Activated CD4-positive, alpha-beta T cell treated with anti-CD3 and anti-CD28 coated beads for 1 hour (primary cell): ENCODE measurements at places on chromosomes 4 and X.
A peak's percentile ranks its signal among the peaks of the same experiment; 100 is the strongest.

GRCh38 chr4:98793658-98794057, 135.2 kb upstream of the TSPAN5 start:
- no peak for DNase-seq

- DNase-seq = peak; percentile 49
Observed at GRCh38 chr4:102625232-102625930, 124.2 kb downstream of the NFKB1 start.

DNA sequence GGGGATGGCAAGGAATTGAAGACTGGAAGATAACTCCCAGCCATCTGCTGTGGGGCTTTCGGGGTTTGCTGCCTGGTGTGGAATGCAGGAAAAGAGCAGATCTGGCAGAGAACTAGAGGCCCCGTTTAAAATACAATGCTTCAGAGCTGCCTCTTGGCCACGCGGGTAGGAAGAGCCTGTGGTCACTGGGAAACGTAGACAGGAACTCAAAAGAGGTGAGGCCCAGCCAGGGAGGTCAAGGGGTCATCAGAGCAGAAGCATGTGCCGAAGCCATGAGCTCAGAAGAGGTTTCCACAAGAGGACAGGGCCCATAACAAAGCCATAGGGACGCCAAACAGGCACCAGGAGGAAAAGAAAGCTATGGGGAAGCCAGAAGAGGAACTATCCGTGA, 14.5 kb upstream of the STS start:
- DNase-seq = no peak

- DNase-seq = no peak
Observed at GRCh38 chr4:10608501-10609219, 75.9 kb downstream of the CLNK start.

DNA sequence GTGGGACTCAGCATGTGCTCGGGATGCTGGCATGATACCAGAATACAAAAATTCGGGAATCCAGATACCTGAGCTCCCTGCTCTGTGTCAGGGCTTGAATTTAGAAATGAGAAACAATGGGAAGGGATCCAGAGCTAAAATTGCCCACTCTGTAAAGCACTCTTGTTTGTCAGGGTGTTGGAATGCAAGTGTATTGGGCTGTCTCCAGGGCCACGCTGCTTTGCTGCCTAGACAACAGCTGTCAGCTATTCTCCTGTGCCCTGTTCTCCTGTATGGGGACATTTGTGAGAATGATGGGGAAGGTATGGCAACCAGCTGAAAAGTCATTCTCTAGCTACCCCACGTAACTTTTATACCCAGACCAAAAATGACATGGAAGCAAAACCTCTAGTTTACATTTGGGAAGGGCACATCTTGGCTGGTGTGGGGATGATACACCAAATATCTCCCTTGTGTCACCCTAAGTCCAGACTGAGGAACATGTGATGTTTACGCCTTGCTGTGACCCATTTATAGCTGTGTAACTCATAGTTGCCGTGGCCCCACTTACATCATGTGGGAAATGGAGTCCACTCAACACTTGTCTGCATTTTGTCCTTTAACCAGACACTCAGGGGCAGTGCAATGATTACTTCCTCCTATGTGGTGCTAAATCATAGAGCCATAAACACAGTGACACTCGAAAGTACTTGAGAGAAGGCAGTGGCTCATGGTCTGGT, 46.6 kb downstream of the SMPX start:
- no peak for DNase-seq

DNA sequence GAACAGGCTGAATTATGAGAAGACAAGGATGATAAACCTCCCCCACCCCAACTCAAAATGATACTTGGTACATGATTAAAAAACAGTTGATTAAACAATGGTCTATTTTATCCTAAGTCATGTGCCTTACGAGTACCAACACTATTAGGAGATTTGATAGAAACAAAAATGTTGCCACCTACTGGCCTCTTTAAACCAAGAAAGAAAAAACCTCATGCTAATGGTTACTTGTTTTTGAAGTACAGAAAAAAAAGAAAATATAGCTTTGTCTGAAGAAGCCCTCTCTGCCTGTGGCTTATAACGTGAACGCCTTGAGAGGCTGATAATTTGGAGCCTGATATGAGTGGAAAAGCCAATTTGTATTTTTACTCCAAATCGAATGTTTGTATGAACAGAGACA, 538.2 kb downstream of the DMD start:
- DNase-seq = no peak

DNA sequence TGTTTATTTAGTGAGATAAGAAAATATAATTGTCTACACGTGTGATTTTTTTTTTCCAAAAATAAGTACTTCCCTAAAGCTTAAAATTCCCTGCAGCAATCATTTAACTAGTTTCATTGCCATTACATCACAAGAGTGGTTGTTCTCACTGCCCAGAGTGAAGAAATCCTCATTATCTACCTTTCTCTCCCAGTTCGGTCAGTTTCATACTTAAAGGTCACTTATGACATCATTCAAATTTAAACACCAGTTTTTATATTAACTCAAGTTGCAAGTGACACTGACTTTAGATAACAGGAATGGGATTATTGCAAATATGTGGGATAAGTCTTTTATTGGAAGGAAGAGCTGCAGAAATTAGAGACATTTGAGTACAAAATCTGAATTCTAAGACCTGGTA, 1699.8 kb upstream of the IGFBP7 start:
- DNase-seq = no peak

DNA sequence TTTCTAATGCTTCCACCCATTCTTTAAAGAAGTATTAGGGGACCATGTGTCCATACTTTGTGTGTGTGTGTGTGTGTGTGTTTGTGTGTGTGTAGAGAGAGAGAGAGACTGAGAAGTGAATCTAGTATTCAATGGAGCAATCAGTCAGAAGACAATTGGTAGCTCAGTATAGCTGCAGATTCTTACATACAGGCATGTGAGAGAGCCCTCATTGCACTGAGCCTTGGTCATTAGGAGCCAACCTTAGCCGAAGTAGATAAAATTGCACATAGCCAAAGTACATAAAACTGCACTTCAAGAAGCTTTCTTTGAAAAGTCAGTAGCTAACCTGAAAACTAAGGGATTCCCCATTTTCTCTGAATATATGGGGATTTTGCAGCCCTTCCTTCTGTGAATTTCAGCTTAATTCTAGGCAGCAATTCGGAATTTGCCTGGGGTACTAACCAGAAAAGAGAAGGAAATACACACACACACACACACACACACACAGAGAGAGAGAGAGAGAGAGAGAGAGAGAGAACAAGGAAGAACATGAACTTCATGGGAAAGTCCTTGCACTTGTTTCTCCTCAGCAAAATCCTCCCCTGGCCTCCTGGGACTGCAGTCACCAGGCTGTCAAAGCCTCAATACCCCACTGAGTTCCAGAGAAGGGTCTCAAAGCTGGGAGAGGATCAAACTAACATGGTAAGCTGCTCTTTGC, 1.7 kb upstream of the PRDM8 start:
- no peak for DNase-seq

DNA sequence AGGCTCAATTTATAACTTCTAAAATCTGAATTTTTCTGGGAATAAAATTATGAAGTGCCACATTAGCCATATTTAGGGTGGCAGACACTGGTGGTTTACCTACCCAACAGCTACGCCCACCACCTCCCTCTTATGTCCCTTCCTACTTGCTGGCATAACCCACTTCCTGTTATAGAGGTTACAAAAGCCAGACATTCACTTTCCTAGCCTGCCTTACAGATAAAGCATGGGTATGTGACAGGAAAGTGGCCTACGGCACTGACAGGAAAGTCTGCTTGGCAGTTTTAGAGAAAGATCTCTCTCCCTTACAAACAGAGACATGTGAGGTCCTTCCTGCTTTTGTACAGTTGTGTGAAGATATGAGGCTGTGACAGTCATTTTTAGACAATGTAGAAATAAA, 12.4 kb downstream of the DDX53 start:
- no peak for DNase-seq

DNA sequence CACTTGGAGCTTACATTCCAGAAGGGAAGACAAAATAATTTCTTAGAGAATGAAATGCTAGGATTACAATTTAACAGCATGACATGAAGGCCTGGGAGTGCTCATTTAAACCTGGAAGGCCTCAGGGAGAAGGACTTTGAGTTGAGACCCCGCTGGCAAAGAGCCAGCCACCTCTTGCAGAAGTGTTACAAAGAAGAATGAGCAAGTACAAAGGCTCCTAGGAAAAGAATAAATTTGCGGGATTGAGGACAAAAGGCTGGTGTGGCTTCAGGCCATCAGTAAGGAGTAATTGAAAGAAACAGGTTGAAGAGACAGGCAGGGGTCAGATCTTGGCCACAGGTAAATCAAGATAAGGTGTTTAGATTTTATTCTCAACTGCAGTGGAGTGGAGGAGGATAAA, 3.1 kb upstream of the ELOVL6 start:
- DNase-seq = no peak

- DNase-seq = no peak
Observed at GRCh38 chr4:52202251-52202779, 151.2 kb downstream of the SPATA18 start.

GRCh38 chr4:171281359-171281758, 531.8 kb upstream of the GALNTL6 start:
- no peak for DNase-seq

- DNase-seq = no peak
Observed at GRCh38 chrX:68650491-68650890, 3.0 kb downstream of the STARD8 start.

GRCh38 chr4:181958446-181958845, 284.8 kb upstream of the TENM3 start:
- no peak for DNase-seq

DNA sequence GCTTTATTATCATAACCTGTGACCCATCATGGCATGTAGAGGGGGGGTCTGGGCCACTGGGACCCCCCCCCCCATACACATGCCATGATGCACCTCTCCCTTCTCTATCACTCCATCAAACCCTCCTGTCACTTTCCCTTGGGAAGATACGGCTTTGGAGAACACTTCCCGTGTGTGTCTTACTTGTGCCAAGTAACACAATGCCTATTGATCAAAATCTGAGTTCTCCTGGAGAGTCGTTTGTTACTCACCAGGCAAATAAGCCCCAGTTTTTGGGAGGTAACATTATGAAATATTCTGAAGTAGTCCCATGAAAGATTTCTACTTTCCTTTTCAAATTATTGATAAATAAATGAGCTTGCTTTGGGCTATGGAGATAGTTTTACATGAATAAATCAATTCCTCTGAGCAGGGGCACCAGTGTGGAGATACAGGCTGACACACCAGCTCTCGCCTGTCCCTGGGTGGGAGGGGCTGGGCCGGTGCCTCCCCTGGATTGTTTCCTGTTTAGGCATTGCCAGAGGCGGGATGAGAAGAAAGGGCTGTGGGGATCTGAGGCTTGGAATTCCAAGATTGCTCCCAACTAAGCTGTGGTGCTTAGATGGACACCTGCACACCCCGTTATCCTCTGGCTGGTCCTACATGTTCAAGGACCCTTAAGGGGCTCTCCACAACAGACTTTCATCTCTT, 63.2 kb upstream of the WWC2 start:
- DNase-seq = no peak

- no peak for DNase-seq
Observed at GRCh38 chrX:10146346-10146745, 10.4 kb upstream of the CLCN4 start.
